Spinal cord (tissue), 10 donors: ENCODE measurements at places on chromosomes 11 and 22. TPM values are rescaled to one million over a fixed set of nuclear protein-coding genes. Genes with fewer than 3 reads are reported as not detected.

DNA sequence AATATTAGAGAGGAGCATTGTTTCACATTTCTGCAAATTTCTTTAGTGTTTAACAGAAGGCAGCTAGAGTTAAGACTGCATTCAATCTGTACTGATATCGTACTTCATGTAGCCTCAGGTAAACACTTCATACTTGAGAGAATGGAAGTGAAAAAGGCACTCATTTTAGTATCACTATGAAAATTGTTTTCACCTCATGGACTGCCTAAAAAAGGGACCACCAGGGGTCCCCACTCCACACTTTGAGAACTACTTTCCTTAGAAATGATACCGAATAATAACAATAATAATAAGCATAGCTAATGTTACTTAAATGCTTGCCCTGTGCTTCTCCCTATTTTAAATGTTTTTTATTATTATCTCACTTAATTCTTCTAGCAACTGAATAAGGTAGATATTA, 95.1 kb downstream of the BLID start:
- no peak for DNase-seq

GRCh38 chr11:9576701-9577381, 3.4 kb downstream of the WEE1 start:
- no peak for DNase-seq

CCDC87 gene
- 0.77 TPM for total RNA-seq

UBQLNL gene
- 0.30 TPM for total RNA-seq

USH1C gene
- total RNA-seq: 3.1 TPM
